ENCODE measurements at places on chromosomes 7 and 10.

DNA sequence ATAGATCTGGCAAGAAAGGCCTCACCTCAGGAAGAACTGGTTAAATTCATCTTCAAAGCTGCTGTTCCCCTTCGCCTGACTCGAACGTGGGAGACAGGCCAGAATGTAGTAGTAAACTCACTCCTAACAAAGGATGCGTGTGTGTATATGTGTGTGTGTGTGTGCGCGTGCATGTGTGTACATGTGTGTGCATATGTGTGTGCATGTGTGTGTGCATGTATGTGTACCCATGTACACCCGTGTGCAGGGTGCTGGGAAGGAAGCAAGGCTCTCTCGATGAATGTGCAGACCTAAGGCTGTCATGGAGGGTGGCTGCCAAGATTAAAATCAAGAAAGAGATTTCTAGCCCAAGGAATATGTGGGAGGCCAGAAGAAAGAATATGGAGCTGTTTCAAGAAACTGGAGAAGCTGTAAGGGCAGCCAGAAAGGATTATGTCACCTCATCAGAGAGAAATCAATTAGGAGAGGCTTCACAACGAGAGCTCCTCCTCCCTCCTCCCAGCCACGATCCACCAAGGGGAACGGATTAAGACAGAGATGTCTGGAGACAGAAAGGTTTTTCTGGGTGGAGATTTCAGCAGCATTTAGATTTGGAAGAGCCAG lies 34.0 kb upstream of the LBX1 start:
- no peak for DNase-seq

DNA sequence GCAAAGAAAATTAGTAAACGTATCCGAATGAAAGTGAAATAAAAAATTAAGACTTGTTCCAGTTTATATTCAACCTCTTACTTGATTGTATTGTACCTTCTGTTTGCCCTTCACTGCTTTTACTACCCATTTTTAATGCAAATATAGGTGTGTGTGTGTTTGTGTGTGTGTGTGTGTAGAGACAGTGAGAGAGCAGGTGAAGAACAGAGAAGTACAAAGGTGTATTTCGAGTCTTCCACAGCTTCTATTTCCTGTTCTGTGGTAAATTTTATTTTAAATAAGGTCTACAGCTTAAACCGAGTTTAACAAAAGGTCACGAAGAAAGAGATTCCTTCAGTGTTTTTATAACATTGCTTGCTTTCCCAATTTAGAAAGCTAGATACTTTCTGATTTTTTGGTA lies 12.7 kb upstream of the SVIL start:
- DNase-seq: no peak

DNA sequence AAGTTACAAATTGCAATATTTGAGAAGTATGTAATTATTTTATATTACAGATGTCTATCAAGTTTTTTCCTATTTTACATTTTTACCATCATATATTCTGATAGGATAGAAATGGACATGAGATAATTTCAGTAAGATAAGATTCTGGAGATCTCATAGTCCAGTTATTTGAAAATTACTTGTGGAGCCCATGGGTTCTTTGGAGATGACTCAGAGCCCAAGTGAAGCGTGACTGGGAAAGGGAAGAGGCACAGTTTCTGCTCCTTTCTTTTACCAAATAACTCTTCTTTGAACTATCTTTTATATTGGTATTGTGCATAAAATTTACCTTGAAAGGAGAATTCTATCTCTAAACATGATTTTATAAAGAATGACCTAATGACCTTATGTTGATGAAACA lies 2.4 kb downstream of the CD36 start:
- no peak for DNase-seq

GRCh38 chr10:66162560-66163143 lies 763.2 kb upstream of the LRRTM3 start:
- no peak for DNase-seq

DNA sequence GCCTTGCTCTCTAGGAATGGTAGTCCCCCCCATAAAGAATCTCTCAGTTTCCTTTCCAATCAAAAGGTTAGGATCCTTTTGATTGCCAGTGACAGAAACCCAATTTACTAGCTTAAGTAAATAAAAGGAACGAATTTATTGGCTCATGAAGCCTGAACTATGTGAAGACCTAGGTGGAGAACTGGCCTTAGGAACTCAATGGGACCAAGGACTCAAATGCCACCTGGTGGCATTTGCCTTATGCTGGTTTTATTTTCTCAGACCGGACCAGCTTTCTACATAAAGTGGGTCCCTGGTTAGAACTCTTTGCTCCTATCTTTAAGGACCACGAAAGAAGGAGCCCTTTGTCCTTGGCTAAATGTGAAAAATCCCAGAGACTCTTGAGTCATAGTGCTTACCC lies 25.4 kb downstream of the CFTR start:
- DNase-seq: no peak

- DNase-seq: no peak
Observed at GRCh38 chr10:103550229-103550628, 56.7 kb downstream of the NEURL1 start.

GRCh38 chr7:120718361-120718760 lies 139.6 kb downstream of the TSPAN12 start:
- no peak for DNase-seq

GRCh38 chr10:107451047-107451446 lies 286.5 kb upstream of the SORCS1 start:
- DNase-seq: no peak

Data from stimulated activated CD4-positive, alpha-beta T cell treated with anti-CD3 and anti-CD28 coated beads, Interleukin-4, amount 100 ng/mL, for 1 hour (primary cell).